ENCODE measurements at places on chromosomes 3 and 15.

- DNase-seq: no peak
Observed at GRCh38 chr15:36117296-36117787, 462.1 kb upstream of the CDIN1 start.

GRCh38 chr15:66071160-66071920, 182.2 kb downstream of the MEGF11 start:
- no peak for DNase-seq

- DNase-seq: no peak
Observed at GRCh38 chr15:42775416-42775815, 38.5 kb upstream of the CDAN1 start.

- no peak for DNase-seq
Observed at GRCh38 chr3:151593928-151594327, 133.1 kb upstream of the IGSF10 start.

DNA sequence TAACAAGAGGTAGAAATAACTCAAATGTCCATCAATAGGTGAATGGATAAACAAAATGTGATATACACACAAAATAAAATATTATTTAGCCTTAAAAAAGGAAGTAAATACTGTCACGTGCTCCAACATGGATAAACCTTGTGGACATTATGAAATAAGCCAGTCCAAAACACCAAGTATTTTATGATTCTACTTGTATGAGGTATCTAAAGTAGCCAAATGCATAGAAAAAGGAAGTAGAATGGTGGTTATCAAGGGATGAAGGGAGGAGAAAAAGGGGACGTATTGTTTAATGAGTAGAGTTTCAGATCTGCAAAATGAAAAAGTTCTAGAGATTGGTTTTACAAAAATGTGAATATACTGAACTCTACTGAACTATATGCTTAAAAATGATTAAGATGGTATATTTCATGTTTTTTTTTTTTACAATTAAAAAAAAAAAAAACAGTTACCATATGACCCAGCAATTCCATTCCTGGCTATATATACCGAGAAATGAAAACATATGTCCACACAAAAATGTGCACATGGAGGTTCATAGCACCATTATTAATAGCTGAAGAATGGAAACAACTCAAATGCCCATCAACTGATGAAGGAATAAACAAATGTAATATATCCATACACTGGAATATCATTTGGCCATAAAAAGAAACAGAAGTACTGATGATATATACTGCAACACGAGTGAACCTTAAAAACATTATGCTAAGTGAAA, 29.1 kb upstream of the MAP6D1 start:
- no peak for DNase-seq

DNA sequence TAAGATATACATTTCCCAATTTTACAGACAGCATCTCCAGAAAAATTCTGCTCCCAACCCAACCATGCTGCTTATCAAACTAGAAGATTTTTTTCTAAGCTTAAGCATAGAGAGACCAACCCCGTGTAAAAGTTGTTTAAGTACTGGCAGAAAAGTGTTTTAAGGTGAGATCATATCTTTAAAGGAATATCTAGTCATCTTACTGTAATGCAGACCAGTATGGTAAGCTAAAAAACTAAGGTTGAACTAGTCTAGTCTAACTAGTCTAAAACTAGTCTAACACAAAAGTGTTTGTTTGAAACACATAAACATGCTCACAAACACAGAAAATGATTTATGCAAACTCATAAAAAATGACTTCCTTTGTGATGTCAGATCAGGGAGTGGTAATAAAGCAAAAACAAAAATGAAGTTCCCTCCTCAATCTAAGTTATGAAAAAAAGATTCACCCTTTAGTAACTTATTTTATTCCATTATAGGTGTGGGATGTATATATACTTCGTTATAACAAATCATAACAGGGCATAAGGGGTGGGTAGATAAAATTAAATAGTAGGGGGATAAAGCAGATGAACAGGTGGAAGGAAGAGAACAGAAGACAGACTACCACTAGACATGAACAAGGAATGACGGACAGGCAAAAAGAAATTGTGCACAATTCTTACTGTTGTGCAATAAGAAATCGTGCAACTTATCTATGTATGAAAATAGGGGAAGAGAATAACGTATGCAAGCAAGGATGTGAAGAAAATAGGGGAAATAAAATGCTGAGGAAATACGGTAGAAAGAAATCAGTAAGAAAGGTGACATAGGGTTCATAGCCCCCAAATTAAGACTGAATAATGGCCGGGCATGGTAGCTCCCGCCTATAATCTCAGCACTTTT, 10.0 kb downstream of the MYO5A start:
- DNase-seq: no peak

DNA sequence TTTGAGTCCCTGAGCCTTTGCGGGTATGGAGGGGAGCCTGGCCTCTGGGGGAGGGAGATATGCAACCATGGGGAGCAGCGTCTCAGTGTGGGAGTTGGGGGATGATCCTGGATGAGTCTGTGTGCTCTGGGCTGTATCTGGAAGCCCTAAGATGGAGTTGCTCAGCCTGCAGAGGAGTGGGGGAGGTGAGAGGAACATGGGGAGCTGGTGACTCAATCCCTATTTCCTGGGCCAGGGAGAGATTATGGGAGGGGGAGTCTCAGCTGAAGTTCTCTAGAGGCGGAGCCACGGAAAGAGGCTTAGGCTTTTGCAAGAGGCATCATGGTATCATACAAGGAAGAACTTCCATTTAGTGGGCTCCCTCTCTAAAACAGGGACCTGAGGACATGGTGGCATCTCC, 59.5 kb upstream of the TMEM115 start:
- no peak for DNase-seq

GRCh38 chr3:109242187-109242523, 74.2 kb downstream of the DPPA2 start:
- no peak for DNase-seq

DNA sequence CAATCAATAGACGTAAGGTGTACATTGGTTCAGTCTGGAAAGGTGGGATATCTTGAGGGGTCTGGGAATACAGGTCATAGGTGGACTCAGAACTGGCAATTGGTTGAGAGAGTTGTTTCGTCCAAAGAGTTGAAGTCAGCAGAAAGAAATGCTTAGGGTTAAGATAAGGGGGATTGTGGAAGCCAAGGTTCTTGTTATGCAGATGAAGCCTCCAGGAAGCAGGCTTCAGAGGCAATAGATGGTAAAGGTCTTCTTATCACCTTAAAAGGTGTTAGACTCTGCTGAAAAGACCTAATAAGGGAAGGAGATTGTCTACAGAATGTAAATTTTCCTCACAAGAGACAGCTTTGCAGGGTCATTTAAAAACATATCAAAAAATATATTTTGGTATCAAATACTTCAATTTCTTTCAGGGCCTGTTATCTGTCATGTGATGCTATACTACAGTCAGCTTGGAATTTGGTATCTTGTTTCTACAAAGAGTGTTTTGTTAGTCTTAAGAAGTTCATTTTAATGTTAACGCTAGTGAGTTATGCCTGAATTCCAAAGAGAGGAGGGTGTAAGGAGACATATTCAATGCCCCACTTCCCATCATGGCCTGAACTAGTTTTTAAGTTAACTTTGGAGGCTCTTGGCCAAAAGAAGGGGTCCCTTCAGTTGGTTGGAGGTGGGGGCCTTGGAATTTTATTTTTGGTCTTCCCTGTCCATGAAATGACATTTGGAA, 378.2 kb upstream of the ROBO2 start:
- DNase-seq: no peak

GRCh38 chr3:147415874-147416273, 6.7 kb downstream of the ZIC1 start:
- DNase-seq: no peak

- DNase-seq: peak; percentile 30
Observed at GRCh38 chr15:73225358-73226015, 143.3 kb downstream of the HCN4 start.

All from left hindlimb (tissue), 1 donor.